ENCODE measurements at places on chromosomes 4 and X.

GRCh38 chrX:44012484-44013096 lies 39.4 kb upstream of the NDP start:
- DNase-seq = peak; percentile 60

DNA sequence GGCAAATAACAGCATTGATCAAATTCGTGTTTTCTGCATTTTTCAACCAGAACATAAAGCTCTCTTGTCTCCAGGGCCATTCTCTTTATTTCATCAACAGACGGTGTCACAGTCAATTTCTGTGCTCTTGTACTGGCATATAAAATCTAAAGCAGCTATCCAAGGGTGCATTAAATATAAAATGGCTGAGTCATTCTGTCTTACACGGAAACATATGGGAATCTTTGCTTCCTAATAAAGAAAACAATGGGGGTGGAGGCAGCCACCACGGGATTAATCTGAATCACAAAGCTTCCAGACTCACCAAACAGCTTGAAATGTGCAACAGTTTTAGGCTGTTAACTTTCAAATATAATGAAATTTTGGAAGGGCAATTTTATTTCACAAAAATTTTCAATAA lies 132.6 kb downstream of the IL15 start:
- DNase-seq = peak; percentile 23

- peak; percentile 55 for DNase-seq
Observed at GRCh38 chr4:144594471-144594986, 51.4 kb upstream of the HHIP start.

- no peak for DNase-seq
Observed at GRCh38 chr4:107989162-107989536, 540 bp upstream of the HADH start.

DNA sequence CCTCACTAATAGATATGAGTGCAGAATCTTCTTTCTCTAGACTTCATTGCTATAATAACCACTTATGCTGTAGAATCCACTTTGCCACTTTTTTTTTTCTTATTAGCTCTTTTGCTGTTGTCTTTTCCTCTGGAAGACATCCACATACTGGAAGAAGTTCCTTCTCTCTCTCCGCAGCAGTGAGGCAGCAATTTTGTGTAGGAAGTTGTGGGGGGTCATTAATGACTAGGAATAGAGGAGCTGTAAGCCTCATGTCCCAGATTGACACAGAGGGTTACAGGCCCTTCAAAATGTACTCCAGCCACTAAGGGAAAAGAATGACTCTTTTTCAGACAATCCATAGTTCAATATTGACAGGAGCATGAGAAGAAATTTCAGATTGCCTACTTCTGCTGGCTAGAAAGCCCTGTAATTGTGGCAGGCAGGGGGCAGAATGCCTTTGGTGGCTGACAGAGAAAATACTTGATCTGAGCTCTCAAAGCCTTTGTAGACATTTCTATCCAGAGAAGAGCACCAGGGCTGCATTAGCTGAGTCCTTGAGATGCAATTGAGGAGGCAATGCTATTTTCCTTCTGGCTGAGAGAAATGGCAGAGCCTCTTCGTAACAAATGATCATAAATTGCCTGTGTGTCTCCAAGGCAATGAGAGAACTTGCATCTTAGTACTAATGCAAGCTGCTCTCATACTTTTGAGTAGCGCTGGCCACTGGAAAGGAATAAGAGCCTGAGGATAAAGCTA lies 856.2 kb downstream of the STIM2 start:
- no peak for DNase-seq

DNA sequence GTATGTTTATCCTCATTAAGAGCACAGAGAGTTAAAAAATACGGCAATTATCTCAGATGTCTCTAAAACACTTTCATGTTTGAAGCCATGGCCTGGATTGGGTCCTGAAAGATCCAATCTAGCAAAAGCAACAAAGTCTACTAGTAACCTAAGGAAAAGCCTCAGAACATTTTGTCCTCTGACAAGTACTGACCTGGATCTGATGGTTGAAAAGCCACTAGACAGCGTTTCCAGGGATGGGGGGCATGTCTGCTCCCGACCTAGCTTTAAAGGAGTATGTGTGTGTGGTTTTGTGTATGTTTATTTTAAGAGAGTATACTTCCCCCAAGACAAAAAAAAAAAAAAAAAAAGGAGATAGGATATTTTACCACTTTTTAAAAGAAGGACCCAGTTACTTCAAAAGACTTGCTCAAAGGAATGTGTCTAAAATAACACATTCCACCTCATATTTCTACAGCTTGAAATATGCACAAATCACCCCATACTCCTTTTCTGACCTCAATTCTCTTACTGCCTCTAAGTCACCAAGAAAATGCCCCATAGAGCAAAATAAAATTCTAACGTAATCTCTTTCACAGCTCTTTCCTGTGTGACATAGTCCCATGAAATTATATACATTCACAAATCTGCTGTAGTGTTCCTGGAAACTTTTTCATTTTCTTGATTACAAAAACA lies 189.0 kb upstream of the TTC29 start:
- no peak for DNase-seq

- no peak for DNase-seq
Observed at GRCh38 chrX:38652934-38653442, 91.6 kb downstream of the TSPAN7 start.

- DNase-seq = no peak
Observed at GRCh38 chr4:94135701-94136100, 72.0 kb upstream of the SMARCAD1 start.

- no peak for DNase-seq
Observed at GRCh38 chrX:108464604-108465003, 25.0 kb downstream of the COL4A5 start.

DNA sequence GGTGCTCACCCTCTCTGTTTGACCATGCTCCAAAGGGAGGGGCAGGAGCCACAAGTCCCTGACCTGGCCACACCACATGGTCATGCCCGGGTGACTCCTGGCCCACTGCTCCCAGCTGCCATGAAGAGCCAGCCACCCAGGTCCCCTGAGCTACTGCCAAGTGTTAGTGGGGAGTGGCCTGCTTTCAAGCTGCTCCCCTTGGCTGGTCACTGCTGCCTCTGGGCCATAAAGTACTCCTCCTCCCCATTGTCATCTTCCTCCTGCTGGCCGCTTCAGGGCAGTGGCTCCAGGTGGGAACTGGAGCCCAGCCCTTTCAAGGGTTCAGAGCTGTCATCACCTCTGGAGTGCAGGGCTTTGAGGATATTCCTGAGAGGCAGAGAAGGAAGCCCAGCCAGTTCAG lies 27.3 kb upstream of the RBBP7 start:
- DNase-seq = no peak

DNA sequence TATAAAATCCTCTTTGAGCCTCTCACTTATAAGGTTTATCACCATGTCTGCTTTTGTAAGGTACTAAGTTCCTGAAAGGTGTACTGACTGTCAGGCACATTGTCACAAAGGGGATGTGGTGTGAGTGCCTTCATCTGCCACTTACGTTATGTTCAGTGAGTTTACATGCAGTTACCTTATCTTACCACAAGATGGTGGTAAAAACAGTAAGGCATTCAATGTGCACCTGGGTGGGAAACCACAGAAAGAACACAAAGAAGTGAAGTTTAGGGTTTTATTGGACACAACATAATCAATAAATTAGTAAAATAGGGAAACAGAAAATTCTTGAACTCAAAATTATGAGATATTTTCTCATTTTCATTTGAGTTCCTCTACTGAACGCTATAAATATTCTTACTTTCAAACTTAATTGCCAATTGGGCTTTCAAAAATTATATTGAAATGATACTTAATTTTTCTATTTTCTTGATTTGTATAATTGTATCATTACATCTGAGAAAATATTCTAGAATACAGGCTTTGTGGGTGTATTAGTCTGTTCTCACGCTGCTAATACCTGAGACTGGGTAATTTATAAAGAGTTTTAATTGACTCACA lies 650.8 kb downstream of the PCDH7 start:
- DNase-seq = peak; percentile 49

GRCh38 chr4:101014417-101014816 lies 332.9 kb downstream of the PPP3CA start:
- no peak for DNase-seq

- no peak for DNase-seq
Observed at GRCh38 chrX:56228914-56229313, 3.2 kb upstream of the KLF8 start.

DNA sequence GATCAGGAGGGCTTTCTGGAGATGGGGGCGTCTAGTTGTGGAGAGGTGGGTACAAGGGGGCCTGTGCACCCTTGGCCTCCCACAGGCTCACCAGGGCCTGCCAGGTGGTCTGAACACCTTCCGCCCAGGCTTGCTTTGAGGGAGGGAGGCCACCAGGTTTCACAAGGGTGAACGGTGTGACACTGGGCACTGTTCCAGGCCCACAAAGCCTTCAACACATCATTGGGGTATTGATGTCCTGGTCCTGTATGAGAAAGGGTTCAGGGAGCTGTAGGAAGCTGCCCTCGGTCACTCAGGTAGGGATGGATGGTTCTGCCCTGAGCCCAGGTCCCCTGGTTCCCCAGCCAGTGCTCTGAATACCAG lies 6.0 kb downstream of the HTRA3 start:
- no peak for DNase-seq

- DNase-seq = peak; percentile 9
Observed at GRCh38 chr4:19348746-19349145, 903.0 kb upstream of the SLIT2 start.

GRCh38 chr4:86718152-86718551 lies 124.0 kb downstream of the PTPN13 start:
- DNase-seq = no peak

DNA sequence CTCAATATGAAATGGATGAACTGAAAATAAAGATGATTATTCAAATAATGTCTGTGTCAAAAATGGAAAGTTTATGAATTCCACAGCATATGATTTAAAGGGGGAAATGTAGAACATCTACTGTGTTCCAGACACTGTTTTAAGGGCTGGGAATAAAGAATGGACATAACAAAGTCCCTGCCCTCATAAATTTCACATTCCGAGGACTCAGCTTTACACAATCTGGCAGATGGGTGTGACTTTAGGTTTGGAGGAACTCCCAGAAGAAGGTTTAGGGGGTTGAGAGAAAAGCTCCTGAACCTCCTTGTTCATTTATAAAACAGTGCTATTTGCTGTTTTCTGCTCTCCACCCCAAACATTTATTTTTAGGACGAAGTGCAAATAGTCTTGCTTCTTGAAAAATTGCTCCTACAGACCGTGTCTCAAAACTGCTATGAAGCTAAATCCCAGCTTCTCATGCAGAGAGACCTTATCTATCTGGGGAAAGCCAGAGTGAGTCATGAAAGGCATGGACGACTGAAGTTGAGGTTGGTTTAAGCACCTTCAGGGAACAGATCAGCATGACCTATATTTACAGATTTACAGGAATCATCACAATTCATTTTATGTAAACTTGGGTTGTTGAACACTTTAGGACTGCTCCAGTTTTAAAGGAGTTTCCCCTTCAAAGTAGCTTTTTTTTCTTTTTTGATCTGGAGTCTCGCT lies 184.3 kb downstream of the HS6ST2 start:
- DNase-seq = peak; percentile 61

GRCh38 chr4:87632469-87632868 lies 17.6 kb upstream of the DMP1 start:
- peak; percentile 51 for DNase-seq

- peak; percentile 47 for DNase-seq
Observed at GRCh38 chrX:70030301-70030767, 19.4 kb downstream of the AWAT2 start.

GRCh38 chrX:133645977-133646718 lies 230.9 kb upstream of the GPC4 start:
- DNase-seq = peak; percentile 51

GRCh38 chrX:55201930-55202579 lies 18.1 kb upstream of the PAGE5 start:
- DNase-seq = no peak

GRCh38 chr4:67535280-67535840 lies 9.9 kb downstream of the CENPC start:
- no peak for DNase-seq

- DNase-seq = no peak
Observed at GRCh38 chrX:37315511-37316248, 33.5 kb upstream of the PRRG1 start.
